ENCODE measurements at places on chromosomes 5 and 9.

DNA sequence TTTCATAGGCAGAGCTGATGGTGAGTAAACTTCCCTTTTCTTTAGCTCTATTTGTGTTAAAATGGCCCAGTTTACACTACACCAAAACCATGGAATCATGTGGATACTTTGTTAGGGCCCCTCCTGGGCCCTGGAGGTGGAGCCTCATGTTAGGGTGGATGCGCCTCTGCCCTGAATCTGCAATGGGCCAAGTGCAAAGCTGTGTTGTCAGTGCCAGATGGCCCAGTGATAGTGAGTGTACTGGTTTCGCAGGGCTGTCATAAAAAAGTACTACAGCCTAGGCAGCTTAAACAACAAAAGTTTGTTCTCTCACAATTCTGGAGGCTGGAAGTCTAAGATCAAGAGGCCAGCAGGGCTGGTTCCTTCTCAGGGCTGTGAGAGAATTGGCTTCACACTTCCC lies 64.8 kb downstream of the HSPA4 start:
- no peak for DNase-seq

DNA sequence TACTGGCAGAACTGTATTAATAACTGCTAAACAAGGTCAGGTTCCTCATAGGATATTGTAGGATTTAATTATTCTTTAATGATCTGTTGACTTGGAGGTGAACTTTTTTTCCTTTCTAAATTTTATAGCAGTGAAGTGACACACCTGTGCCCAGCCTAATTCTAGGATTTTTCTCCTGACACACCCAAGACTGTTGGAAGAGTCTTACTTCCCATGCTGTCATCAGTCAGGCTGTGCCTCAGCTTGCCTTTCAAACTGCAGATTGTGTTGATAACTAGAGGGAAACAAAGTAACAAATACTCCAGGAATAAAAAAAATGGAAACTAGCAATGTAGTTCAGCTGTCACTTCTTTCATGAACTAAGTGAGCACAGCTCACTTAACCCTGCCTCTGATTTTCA lies 22.0 kb downstream of the OTULIN start:
- DNase-seq, result no peak

DNA sequence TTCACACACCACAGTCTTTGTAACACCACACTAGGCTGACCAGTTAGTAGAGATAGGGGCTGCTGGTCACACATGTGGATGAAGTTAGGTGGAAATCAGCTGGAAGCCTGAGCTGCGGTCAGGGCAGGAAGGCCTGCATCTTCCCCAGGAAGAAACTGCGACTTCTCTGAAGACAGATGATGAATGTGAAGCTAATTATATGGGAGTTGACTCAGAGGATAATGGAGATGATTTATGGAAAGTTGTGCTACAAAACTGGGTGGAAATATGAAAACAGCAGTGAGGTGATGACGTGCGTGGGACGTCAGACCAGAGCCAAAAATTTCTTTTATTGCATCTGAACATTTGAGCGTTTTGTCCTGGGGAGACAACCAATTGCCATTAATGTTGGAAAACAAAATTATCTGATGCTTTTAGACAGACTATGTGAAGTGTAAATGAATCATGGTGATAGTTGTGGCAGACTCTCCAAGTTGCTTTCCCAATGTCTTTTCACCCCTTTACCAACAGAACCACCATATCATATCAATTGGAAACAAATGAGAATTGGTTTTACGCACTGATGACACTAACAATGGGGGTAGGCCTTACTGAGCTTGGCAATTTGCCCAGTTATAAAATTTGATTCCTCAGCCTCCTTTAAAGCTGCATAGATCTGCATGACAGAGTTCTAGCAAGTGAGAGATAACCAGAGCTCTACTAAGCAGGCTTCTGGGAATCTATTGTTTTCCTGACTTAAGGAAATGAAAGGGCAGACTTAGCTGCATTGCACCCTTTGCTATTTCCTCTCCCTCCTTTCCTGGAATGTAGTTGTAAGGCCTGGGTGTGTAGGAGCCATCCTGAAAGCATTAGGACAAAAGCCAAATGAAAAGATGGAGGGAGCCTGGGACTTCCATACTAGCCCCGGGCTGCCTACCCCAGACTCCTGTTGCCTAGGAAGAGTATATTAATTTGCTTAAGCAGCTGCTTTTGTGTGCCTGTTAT lies 84.0 kb downstream of the RAB3C start:
- DNase-seq, result no peak

DNA sequence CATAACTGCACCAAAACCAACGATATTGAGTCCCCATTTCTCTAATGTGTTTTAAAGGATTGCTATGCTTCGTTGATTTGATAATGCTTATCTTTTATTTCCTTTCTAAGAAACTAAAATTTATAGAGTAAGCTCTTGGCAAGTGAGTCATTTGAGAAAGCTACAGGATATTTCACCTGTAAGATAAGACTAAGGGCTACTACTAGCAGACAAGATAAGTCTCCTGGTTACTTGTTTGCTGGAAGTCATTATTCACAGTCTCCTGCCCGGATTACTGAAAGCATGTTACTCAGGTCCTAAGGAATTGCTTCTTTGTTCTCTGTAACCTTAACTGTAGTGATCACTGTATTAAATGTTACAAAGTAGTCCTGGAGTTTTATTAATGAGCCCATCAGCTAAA lies 315.9 kb upstream of the RASA1 start:
- DNase-seq, result no peak

- DNase-seq, result no peak
These were observed 233.4 kb upstream of the NR4A3 start for GRCh38 chr9:99588299-99588698.

DNA sequence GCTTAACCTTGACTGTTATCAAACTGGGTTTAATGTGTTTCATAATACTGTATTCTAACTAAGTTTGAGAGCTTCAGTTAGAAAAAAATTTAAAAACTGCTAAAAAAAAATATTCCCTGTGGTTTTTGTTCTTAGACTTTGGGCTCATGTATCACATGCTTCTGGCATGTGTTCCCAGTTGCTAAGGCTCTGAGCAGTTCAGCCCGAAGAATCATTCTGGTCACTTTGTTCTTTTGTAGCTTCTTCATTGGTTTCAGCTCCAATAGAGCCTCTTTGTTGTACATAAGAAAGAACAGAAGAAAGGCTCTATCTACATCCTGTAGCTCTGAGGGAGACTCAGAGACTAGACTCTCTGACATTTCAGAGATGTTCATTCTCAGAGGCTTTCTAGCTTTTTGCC lies 25.6 kb downstream of the KCNN2 start:
- DNase-seq, result no peak

DNA sequence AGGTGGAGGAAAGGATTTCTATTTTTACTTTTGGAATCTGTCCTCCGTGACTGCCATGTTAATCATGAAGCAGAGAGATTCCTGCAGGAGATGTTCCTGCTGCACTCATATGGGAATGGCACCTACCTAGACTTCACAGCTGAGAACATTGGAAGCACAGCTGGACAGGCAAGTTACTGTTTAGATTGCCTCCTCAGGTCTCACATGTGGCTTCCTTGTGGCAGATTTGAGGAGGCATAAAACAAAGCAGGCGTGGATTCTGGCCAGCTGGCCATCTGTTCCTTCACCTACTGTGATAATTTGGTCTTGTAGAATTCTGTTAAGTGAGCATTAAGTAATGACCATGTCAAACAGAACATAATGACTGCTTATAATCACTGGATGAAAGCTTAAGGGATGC lies 193.4 kb downstream of the EDIL3 start:
- DNase-seq, result no peak

DNA sequence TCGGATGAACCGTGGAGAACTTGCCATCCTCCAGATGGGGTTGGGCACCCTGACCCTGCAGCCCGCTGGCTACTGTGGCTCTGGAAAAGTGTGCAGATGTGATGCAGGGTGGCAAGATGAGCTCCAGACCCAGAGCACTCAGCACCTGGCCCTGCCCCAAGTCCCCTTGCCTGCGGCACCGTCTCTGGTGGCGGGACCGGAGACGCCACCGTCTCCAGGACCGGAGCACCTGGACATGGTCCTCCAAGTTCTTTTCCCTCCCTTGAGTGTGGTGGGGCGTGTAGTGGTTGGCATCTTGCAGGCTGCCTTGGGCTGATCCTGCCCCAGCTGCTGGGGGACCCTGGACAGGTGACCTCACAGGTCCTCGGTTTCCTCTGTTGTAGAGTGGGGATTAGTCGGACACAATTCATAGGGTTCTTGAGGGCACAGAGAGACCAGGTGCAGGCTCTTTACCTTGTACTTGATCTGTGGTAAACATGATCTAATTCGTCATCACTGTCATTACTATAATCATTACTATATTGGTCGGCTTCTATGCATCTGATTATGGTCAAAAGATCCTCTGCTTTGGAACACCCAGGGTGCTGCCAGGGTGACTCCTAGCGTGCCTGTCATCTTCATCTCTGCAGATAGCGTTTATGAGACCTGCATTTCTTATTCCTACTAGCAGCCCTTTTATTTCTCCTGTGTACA lies 83.5 kb downstream of the COL5A1 start:
- DNase-seq, result no peak

- DNase-seq, result no peak
These were observed 179.1 kb downstream of the EPB41L4A start for GRCh38 chr5:112239996-112240395.

Measured in AG09309 (cell line).